ENCODE measurements at places on chromosomes 11 and 22.

GRCh38 chr11:92159931-92160330 is 64.7 kb upstream of the FAT3 start:
- DNase-seq, result no peak

GRCh38 chr11:29024386-29024785 is 916.2 kb downstream of the METTL15 start:
- no peak for DNase-seq

- DNase-seq, result no peak
Observed at GRCh38 chr11:122097419-122098001, 18.5 kb downstream of the BLID start.

GRCh38 chr11:44017443-44018126 is 30.2 kb upstream of the ACCSL start:
- peak; percentile 14 for DNase-seq

- no peak for DNase-seq
Observed at GRCh38 chr11:96388891-96389719, 607 bp downstream of the CCDC82 start.

GRCh38 chr11:34755671-34756070 is 134.8 kb downstream of the EHF start:
- DNase-seq, result no peak

DNA sequence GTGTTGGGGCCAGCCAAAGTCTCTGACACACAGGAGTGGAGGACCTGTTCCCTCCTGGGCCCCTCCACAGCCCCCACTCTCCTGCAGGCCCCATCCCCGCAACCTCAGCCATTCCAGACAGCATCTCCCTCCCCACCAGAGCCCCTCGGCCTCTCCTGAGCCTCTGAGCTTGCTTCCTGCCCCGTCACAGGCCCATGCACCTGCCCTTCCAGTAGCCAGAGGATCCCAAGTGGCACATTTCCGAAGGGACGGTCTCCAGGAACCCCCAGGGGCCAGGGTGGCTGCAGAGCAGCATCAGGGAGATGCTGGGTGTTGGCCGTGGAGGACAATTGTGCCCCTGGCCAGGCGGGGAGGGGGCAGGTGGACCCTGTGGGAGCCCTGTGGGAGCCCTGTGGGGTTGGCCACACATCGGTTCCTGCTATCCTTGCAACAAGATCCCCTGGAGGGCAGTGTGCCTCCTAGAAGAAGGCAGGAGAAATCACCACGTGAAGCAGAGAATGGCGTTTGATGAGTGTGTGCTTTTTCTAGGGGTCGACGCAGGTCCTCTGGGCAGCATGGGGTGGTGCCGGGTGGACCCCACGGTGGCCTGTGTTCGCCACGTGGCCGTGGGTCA is 45.3 kb upstream of the PPARA start:
- no peak for DNase-seq

- no peak for DNase-seq
Observed at GRCh38 chr22:36958366-36958765, 44.9 kb downstream of the CSF2RB start.

- no peak for DNase-seq
Observed at GRCh38 chr11:43010042-43010441, 301.8 kb upstream of the API5 start.

DNA sequence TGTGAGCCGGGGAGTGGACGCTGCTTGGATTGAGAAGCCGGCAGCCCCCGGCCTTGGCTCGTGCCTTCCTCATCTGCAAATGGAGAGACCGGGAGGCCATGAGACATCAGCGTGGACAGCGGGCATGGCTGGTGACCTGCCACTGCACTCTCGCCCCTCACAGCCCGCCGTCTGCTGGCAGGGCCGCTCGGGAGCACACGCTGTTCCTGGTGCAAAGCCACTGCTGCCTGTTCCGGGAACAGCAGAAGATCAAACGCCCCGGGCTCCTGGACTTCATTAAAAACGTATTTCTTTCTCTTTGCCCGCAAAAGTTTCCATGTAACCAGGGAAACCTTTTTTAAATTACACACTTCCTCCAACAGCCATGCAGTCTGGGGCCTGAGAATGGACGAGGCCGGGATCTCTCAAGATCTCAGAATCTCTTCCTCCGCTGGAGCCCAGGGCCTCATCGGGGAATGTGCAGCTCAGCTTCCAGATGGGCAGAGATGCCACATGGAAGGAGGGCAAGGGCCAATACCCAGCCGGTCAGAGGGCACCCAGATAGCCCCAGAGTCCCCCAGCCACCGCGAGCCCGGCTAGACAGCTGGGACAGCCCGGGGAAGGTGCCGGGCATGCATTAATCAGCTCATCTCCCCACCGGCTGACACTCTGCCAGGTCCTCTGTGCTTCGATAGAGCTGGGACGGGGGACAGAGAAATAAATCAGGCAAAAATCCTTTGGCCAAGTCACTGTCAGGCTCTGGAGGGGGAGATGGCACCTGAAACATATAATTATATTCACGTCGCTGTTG is 62.8 kb upstream of the PRR5 start:
- DNase-seq, result peak; percentile 31

DNA sequence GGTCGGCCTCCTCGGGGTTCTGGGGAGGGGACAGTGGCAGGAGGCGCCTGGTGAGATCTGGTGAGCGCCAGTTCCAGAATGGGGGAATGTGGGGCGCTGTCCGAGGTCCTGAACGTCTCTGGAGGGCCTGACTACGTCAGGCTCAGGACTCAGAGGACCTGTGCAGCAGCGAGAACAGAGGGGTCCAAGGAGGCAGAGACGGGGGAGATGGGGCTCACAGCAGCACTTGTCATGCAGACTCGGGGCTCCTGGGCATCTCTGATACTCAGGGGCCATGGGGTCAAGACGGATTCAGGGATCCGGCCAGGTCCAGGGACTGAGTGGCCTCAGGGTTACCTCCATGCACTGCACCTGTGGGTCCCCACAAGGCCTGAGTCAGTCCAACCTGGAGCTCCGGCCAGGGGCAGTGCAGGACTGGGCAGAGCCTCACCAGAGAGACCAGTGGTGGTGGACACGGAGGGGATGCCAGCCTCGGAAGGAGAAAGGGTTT is 92.2 kb downstream of the BRD1 start:
- DNase-seq, result no peak

DNA sequence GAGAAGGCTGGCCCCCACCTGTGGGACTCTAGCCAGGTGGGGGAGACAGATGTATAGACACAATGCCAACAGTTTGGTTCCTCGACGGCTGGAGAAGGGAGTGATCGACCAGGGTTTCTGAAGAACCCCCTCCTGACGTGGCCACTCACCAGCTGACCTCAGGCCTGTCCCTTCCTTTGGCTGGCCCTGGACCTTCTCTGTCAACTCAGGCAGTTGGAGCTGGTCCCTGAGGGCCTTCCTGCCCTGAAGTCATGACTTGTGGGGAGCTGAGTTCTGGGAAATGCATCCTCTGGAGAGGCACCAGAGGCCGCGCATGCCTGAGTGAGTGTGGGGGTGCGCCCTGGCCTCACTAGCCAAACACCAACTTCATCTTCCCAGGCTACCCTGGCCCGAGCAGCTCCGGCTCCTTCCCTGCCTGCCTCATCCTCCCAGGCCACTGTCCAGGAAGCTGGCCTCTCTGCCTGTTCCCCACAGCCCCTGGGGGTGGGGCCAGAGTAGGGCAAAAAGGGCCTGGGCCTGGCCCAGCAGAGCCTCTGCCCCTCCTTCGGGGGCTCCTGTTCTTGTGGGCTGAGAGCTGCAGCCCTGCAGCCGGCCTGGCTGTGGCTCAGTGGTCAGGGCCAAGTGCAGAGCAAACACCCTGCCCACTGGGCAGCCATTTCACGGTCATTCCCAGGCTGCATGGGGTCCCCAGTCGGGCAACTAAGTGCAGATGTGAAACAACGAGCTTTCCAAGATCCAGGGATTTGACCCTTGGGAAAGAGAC is 23.6 kb downstream of the TXN2 start:
- DNase-seq, result no peak

DNA sequence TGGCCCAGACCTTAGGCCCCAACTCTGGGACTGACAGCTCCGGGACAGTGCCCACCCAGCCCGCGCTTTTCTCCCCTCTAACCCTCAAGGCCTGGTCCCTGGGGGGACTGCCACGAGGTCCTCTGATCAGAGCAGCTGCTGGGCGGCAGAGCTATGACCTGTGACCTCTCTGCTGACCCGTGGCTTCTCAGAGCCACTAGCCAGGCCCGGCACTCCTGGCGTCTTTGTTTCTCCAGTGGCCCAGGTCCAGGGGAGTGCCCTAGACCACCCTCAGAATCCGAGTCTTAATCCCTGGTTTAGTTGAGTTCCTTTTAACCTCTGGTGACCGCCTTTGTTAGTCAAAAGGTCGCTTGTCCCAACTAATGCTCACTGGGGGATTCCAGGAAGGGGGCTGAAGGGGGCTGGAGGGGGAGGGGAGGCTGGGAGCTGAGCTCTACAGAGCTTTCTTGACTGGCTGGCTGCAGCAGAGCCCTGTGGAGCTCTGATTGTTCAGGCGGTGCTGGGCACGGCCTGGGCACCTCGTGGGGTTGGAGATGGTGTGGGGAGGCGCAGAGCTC is 1.2 kb downstream of the FBLN1 start:
- DNase-seq, result no peak

DNA sequence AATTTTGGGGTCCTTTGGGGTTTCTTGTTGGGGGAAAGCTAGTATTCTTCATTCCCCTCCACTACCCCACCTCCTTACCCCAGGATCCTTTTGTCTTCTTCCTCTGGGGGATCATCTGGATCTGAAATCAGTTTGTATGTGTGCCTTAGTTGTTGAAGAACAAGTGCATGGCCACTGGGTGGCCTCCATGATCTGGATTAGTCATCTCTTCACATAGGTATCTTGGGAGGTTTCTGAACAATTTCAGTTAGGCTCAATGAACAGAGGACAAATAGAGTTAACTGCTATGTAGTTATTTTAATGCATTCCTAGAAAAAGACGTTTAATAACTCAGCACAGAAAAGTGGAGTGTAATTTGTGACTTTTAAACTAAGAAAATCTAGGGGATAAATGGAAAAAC is 7.1 kb upstream of the VWA5A start:
- DNase-seq, result no peak

- no peak for DNase-seq
Observed at GRCh38 chr22:21448627-21449416, 18.4 kb upstream of the TMEM191C start.

GRCh38 chr11:19919050-19919561 is 206.5 kb downstream of the NAV2 start:
- DNase-seq, result no peak

- DNase-seq, result no peak
Observed at GRCh38 chr11:6219359-6219758, 14.0 kb downstream of the C11orf42 start.

DNA sequence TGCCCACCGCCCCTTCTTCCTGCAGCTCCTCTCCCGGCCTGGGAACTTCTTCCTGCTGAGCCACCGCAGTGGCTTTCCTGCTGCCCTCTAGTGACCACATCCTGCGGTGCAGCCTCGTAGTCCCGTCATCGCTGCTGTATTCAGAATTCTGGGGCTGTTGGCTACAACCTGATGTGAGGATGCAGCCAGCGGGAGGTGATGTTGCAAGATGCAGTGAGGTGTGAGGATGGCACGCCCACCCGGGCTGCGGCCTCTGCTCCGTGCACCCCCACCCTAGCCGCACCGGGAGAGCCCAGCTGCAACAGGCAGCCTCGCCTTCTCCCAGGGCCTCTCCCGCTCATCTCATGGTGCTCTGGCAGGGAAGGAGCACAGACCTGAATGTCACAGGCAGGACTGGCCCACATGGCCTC is 10.1 kb downstream of the CHST1 start:
- peak; percentile 77 for DNase-seq

DNA sequence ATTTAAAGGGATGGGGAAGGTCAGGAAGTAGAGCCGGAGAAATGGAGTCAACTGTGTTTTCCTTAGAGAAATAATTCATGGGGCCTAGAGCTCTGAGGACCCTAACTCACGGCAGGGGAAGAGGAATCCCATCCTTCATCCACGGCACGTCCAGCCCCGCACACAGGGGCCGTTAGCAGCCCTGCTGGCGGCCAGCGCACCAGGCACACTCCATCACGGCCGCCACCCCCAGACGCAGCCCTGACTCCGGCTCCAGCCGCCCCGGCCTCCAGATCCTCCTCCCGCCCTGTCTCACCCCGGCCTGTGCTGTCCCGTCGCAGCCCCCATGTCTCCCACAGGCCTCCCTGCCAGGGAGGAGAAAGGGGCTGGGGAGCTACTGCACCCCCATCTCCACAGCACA is 11.2 kb downstream of the MRPL23 start:
- no peak for DNase-seq

DNA sequence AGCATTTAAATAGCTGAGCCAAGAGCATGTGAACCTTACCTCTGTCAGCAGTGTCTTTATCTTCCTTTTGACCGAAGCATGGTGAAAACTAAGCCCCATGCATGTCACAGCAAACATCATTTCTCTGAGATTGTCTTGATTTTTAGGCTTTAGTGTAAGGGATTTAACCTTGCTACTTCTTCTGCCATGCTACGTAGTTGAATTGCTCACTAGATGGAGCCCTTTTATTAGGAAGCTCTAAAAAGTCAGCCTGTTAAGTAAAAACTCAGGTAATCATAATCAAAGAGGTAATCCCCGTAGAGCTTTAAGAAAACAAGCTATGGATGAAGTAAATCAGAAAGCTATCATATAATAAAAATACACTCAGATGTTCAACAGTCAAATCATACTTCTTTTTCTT is 149.5 kb downstream of the PGR start:
- DNase-seq, result no peak

- no peak for DNase-seq
Observed at GRCh38 chr11:113553235-113553634, 78.0 kb upstream of the DRD2 start.

GRCh38 chr11:117371453-117371852 is 43.8 kb downstream of the CEP164 start:
- no peak for DNase-seq

DNA sequence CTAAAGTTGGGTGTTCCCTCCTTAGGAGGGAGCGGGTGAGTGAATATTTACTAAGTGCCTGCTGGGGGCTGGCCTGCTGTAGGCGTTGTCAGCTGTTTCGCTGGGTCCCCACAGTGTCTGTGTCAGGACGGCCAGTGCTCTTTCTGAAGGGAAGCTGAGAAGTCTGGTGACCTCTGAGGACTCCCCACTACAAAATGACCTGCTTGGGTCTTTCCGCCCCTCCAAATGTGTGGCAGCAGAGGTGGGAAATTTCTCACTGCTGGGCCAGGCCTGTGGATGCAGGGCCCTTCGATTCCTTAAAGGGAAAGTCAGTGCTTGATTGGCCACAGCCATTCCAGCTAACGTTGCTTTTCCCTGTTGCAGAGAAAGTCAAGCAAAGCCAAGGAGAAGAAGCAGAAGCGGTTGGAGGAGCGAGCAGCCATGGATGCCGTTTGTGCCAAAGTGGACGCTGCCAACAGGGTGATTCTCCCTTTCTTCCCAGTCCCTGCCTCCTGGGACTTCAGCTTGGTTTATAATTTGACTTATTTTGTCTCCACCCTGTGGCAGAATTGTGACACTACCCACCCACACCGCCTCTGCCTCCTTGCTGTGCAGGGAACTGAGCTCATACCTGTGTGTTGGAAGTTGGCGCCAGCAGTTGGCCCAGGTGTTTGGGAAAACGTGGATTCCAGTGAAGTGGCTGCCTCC is 6.8 kb downstream of the NAA40 start:
- peak; percentile 56 for DNase-seq

- no peak for DNase-seq
Observed at GRCh38 chr22:43449205-43449830, 37.5 kb downstream of the MPPED1 start.

DNA sequence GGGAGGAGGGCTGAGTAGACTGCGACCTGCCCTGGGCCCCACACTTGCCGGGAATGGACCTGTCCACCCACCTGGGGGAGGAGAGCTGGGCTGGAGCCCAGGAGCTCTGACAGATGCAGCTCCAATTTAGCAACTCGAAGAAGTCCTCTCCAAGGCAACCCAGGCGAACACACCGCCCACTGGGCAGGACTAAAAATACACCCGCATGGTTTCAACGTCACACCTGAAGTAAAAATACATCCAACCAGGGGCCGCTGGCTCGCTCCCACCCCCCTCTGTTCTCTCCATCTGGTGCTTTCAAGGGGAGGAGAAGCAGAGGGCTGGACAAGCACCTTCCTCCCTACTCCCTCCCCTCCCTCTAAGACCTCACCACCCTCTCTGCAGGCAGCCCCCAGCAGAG is 119.9 kb downstream of the FEZ1 start:
- no peak for DNase-seq
